Calu3 (cell line): ENCODE measurements at places on chromosomes 13 and 19.
A peak's percentile ranks its signal among the peaks of the same experiment; 100 is the strongest.

- DNase-seq: no peak
- H3K4me3 ChIP-seq: no peak overlapping the region
- H3K27me3 ChIP-seq: peaks cover 33% of the 10 kb centered on the region
- H3K4me1 ChIP-seq: no peaks in the 10 kb centered on the region
- no peak overlapping the region for H3K27ac ChIP-seq
Measured at GRCh38 chr19:15466851-15467733, 2.7 kb upstream of the RASAL3 start.

DNA sequence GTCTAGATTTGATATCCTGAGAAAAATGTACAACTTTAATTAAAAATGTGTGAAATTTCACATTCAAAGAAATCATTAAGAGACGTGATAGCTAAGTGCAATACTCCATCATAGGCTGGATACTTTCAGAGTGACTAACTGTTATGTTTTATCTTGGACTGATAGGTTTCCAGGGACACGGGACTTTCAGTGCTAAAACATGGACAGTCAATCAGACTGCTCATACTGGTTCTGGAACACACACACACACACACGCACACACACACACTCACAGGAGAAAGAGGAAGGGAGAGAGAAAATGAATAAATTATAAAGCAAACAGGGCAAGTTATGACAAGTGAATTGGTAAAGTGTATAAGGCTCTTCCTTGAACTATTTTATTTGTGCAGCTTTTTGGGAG is 955.9 kb downstream of the SLITRK5 start:
- no peak overlapping the region for H3K27ac ChIP-seq
- no peak for DNase-seq
- no peaks in the 10 kb centered on the region for H3K36me3 ChIP-seq

DNA sequence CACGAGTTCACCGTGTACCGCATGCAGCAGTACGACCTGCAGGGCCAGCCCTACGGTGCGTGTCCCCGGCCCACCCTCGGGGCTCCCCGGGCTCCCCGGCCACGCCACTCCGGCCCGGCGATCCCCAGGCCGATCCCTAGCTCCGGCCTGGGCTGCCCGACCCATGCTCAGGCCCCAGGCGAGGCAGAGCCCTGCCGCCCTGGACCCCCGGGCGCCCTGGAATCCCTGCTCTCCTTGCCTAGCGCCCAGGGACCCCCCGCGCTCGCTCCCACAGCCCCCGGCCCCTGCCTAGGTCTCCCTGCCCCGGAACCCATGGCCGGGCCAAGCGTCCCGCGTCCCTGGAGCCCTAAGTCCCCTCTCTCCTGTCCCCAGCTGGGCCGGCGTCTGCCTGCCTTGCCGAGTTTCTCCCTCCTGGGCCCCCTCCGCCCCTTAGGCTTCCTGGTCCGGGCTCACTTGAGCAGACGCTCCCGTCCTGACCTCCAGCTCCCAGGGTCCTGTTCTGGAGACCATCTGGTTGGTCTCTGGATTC is 494 bp downstream of the NCLN start:
- peaks cover 17% of the 10 kb centered on the region for H3K4me1 ChIP-seq
- peaks cover 21% of the 10 kb centered on the region for H3K36me3 ChIP-seq
- H3K4me3 ChIP-seq: peak overlapping the region; percentile 93
- no peak for DNase-seq

- DNase-seq: no peak
- H3K4me1 ChIP-seq: peaks cover 26% of the 10 kb centered on the region
- no peak overlapping the region for H3K4me3 ChIP-seq
- no peaks in the 10 kb centered on the region for H3K27me3 ChIP-seq
Measured at GRCh38 chr19:35045667-35046300, 4.3 kb downstream of the HPN start.

- H3K27ac ChIP-seq: no peak overlapping the region
- H3K36me3 ChIP-seq: peaks cover 23% of the 10 kb centered on the region
- DNase-seq: no peak
- H3K4me1 ChIP-seq: no peaks in the 10 kb centered on the region
- no peak overlapping the region for H3K4me3 ChIP-seq
Measured at GRCh38 chr19:2424686-2425621, 2.4 kb downstream of the TIMM13 start.

- H3K4me3 ChIP-seq: no peak overlapping the region
- H3K4me1 ChIP-seq: no peaks in the 10 kb centered on the region
- no peaks in the 10 kb centered on the region for H3K27me3 ChIP-seq
- H3K27ac ChIP-seq: no peak overlapping the region
- DNase-seq: no peak
Measured at GRCh38 chr13:51252954-51253532, 30.8 kb downstream of the FAM124A start.

GRCh38 chr13:38602266-38602665 is 84.6 kb upstream of the FREM2 start:
- H3K36me3 ChIP-seq: no peaks in the 10 kb centered on the region
- peak overlapping the region; percentile 24 for H3K27ac ChIP-seq
- DNase-seq: peak; percentile 16
- peaks cover 26% of the 10 kb centered on the region for H3K4me1 ChIP-seq

DNA sequence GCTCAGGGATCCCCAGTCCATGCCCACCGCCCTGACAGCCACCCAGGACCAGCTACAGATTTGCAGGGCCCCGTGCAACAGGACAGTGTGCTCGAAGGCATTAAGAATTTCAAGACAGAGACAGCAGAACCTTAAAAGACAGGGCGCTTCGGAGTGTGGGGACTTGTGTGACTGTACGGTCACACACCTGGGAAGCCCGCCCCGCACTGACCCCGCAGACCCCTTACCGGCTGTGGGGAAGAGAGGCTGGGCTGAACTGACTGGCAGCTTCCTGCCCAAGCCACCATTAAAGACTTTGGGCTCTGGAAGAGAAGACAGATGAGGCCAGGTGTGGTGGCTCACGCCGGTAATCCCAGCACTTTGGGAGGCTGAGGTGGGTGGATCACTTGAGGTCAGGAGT is 14.4 kb downstream of the STAP2 start:
- no peak overlapping the region for H3K27ac ChIP-seq
- no peak overlapping the region for H3K4me3 ChIP-seq
- H3K27me3 ChIP-seq: peaks cover 15% of the 10 kb centered on the region
- peaks cover 4% of the 10 kb centered on the region for H3K36me3 ChIP-seq
- no peaks in the 10 kb centered on the region for H3K4me1 ChIP-seq
- no peak for DNase-seq

- no peaks in the 10 kb centered on the region for H3K27me3 ChIP-seq
- H3K4me1 ChIP-seq: peaks cover 17% of the 10 kb centered on the region
- no peak overlapping the region for H3K27ac ChIP-seq
- no peaks in the 10 kb centered on the region for H3K36me3 ChIP-seq
- DNase-seq: peak; percentile 3
Measured at GRCh38 chr13:35891507-35892441, 239.4 kb downstream of the DCLK1 start.

DNA sequence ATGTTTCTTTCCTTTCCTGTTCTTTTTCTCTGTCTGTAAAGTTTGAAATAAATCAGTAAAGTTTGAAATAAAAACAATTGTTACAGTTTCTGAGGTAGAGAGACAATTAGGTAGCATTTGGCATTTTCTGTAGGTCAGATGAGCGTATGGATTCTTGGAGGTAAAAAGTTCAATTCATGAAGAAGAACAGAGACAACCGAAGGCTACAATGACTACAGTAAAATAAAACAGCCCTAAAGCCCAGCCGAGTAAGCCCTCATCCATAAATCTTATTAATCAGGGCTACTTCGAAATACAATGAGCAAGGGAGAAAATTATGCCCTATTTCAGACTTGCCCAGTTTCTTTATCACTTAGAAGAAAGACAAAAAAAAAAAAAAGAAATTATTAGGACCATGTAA is 941.9 kb upstream of the SLC10A2 start:
- H3K36me3 ChIP-seq: no peaks in the 10 kb centered on the region
- no peaks in the 10 kb centered on the region for H3K4me1 ChIP-seq
- H3K27ac ChIP-seq: no peak overlapping the region
- no peak overlapping the region for H3K4me3 ChIP-seq

DNA sequence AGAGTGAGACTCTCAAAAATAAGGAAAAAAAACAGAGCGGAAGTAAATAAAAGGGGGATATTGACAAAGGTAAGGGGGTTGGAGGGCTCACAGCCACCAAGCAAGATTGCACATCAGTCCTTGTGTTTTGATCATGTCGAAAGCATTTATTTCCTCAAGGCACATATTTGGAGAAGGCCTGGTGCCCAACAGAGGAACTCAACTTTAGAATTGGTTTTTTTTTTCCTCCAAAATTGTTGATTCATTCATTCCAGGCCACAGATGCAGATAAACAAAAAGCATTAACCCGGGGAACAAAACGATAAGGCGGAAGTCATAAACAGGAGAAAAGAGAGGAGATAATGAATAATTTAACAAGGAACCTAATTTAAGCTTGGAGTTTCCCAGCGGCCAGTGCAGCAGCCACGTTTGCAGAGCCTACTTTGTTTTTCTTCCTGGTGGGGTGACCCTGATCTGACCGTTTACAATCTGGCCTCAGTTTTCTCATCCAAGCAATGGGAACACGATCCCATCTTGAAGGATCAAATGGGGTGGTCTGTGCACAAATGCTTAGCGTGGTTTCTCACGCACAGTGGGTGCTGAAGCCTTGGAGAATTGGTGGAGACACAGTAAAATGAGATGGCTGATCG is 2.1 kb upstream of the PTPRS start:
- DNase-seq: no peak
- no peaks in the 10 kb centered on the region for H3K27me3 ChIP-seq
- peaks cover 16% of the 10 kb centered on the region for H3K36me3 ChIP-seq
- H3K4me3 ChIP-seq: no peak overlapping the region
- no peak overlapping the region for H3K27ac ChIP-seq
- H3K4me1 ChIP-seq: peaks cover 30% of the 10 kb centered on the region

GRCh38 chr19:6211632-6212402 is 68.0 kb downstream of the MLLT1 start:
- H3K27me3 ChIP-seq: no peaks in the 10 kb centered on the region
- no peaks in the 10 kb centered on the region for H3K4me1 ChIP-seq
- DNase-seq: no peak
- no peak overlapping the region for H3K4me3 ChIP-seq
- peaks cover 8% of the 10 kb centered on the region for H3K36me3 ChIP-seq
- no peak overlapping the region for H3K27ac ChIP-seq

GRCh38 chr13:50200988-50201387 is 185.7 kb downstream of the KCNRG start:
- H3K27me3 ChIP-seq: no peaks in the 10 kb centered on the region
- peaks cover 10% of the 10 kb centered on the region for H3K4me1 ChIP-seq
- no peaks in the 10 kb centered on the region for H3K36me3 ChIP-seq
- no peak for DNase-seq
- H3K27ac ChIP-seq: no peak overlapping the region
- no peak overlapping the region for H3K4me3 ChIP-seq

- H3K27me3 ChIP-seq: no peaks in the 10 kb centered on the region
- no peak overlapping the region for H3K27ac ChIP-seq
- no peak for DNase-seq
- H3K36me3 ChIP-seq: peaks cover 27% of the 10 kb centered on the region
Measured at GRCh38 chr13:20053016-20053415, 94.5 kb downstream of the ZMYM2 start.

DNA sequence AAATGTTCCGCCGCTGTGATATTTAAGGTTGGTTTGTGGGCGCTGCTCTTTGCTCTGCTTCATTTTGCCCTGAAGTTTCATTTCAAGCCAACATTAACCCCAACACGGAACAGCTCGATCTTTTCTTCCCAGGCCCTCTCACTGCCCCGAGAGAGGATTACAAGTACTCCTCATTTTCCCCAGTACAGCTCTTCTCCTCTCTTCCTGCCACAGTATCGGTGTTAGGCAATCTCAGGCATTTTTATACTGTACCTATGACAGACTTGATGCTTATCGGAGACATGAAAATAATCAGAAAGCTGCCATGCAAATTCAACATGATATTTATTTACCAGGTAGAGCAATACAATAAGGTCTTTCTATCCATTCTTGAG is 1.3 kb upstream of the EDNRB start:
- DNase-seq: no peak
- no peak overlapping the region for H3K27ac ChIP-seq
- H3K4me1 ChIP-seq: no peaks in the 10 kb centered on the region
- H3K27me3 ChIP-seq: no peaks in the 10 kb centered on the region

DNA sequence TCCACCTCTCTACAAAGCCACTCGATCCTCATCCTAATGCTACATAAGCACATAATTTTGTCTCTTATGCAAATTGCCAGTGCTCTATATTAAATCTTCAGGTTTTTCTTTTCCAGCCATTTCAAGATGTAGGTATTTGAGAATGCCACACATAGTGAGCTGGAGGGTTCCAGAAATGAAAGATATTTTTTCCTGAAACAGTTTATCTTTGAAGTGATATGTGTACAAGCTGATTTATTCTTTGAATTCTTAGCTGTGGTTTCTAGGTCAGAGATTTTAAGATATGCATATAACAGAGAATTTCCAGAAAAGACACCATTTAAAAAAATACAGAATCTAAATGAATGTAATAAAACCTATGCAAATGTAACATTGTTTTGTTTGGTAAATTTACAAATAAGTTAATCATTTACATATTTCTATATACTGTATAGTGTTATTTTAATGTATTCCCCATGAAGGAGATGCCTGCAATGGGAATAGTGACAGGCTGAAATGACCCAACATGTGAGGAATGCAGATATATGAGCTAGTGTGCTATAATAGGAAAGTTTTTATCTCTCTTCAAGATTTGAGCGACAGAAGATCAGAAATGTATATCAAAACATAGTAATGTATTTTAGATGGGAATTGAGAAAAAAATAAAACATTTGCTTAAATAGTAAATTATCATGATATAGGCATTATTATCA is 570.2 kb downstream of the SLITRK1 start:
- no peaks in the 10 kb centered on the region for H3K36me3 ChIP-seq
- H3K27ac ChIP-seq: no peak overlapping the region
- no peaks in the 10 kb centered on the region for H3K27me3 ChIP-seq

GRCh38 chr13:110911880-110912279 is 3.0 kb downstream of the ANKRD10 start:
- DNase-seq: no peak
- peak overlapping the region; percentile 42 for H3K27ac ChIP-seq
- no peaks in the 10 kb centered on the region for H3K27me3 ChIP-seq
- H3K4me1 ChIP-seq: no peaks in the 10 kb centered on the region

- H3K27me3 ChIP-seq: peaks cover 11% of the 10 kb centered on the region
- no peaks in the 10 kb centered on the region for H3K36me3 ChIP-seq
- DNase-seq: no peak
- no peak overlapping the region for H3K4me3 ChIP-seq
- H3K4me1 ChIP-seq: no peaks in the 10 kb centered on the region
Measured at GRCh38 chr13:78594456-78594975, 8.8 kb downstream of the POU4F1 start.

DNA sequence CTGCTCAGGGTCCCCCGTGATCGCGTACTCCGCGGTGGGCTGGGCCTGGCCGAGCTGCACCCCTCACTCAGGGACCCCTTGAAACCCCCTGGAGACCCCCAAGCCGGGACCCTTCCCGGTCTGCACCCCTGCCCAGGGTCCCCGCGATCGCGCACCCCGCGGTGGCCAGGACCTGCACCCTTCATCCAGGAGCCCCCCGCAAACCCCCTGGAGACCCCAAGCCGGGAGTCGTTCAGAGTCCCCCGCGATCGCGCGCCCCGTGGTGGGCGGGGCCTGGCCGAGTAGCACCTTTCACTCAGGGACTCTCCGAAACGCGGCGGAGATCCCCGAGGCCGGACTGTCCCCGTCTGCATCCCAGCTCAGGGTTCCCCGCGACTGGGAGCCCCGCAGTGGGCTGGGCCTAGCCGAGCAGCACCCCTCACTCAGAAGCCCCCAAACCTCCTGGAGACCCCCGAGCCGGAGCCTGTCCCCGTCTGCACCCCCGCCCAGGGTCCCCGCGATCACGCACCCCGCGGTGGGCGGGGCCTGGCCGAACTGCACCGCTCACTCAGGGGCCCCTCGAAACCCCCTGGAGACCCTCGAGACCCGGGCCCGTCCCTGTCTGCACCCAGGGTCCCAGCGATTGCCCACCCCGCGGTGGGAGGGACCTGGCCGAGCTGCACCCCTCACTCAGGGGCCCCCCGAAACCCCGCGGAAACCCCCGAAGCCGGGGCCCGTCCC is 748 bp downstream of the LMNB2 start:
- peak overlapping the region; percentile 67 for H3K4me3 ChIP-seq
- H3K4me1 ChIP-seq: no peaks in the 10 kb centered on the region
- peaks cover 33% of the 10 kb centered on the region for H3K36me3 ChIP-seq
- no peak overlapping the region for H3K27ac ChIP-seq
- no peaks in the 10 kb centered on the region for H3K27me3 ChIP-seq
